ENCODE measurements at places on chromosomes 12 and 14.
A peak's percentile ranks its signal among the peaks of the same experiment; 100 is the strongest.

GRCh38 chr12:60535363-60535762, 939.5 kb downstream of the SLC16A7 start:
- peak; percentile 68 for DNase-seq

GRCh38 chr12:42584651-42585111, 4.9 kb downstream of the PRICKLE1 start:
- DNase-seq: no peak

DNA sequence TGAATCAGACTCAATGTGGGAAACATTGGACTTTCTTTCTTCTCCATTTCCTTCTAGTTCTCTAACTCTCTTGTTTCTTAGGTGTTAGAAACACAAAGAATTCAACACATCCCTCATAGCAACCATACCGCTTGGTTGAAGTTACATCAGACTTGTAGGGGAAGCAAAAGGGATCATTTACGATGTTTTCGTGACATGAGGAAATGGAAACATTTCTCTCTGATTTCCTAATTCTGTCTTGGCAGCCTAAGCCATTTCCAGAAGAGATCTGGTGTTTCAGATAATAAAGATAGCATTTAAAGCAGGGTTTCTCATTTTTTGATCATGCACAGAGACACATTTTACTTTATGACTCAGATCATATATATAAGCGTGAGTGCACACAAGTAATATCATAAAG, 202.0 kb downstream of the TMEM132C start:
- no peak for DNase-seq

DNA sequence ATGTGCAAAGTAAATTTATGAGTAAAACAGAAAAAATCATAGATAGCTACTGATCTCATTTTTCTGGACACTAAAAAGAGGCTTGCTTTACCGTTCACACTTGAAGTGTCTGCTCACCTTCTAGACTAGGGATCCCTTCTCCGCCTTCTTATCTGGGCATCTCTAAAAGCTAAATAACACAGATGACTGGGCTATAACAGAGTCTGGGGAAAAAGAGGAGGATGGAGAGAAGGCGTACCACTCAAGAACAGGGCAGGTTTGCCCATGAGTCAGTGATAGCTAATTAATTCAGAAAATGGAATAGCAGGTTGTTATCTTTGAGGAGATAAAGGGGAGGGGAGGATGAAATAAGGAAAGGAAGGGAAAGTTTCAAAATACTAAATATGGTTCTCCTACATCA, 185.3 kb downstream of the MED13L start:
- no peak for DNase-seq

- no peak for DNase-seq
These were observed 124.4 kb downstream of the KIF26A start for GRCh38 chr14:104262515-104263514.

DNA sequence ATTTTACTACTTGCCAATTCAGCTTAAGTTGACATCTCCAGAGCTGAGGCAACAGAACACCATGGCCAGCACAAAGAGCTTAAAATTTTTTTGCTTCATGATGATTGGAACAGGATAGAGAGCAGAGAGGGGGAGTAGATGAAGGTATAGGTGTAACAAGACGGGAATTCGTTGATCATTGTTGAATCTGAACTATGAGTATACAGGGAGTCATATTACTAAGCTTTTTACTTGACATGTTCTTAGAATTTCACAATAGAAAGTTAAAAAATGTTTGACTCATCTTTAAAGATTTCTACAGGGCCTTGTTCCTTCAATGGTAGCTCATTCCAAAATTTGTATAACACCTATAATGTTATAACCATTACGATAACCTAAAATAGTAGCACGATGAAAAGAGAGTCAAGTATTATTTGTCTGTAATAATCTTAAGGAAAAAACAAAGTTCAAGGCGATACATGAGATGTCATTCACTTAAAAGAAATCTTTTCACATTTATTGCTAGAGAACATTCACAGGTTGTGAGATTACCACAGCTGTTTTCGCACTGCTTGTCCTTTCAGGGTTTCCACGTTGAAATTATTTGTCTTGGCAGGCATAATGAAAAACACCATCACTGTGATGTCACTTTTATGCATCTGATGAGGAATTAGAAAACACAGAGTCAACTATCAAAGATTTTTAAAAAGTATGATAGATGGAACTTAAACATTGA, 33.9 kb downstream of the SPX start:
- DNase-seq: no peak

GRCh38 chr12:1865284-1865866, 45.0 kb downstream of the LRTM2 start:
- no peak for DNase-seq

DNA sequence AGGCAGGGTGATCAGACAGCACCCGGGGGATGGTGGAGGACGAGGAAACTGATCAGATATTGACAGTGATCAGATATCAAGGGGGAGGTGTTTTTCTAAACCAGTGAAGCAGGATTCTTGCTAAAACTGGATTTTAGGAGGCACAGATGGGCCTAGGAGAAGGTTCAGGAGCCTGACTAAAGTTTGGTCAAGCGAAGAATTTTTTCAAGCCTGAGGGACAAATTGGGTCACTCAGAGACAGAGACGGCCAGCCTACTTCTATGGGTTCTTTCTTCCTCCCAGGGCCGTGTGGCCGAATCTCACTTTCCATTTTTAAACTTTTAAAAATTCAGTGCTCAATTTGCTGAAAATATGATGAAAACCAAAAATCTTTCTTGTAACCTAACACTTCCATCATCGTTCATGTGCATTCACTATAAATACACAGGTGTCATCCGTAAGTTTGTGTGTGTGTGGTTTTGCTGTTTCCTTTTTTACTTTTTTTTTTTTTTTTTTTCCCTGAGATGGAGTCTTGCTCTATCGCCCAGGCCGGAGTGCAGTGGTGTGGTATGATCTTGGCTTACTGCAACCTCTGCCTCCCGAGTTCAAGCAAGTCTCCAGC, 68.5 kb downstream of the RIN3 start:
- DNase-seq: no peak

DNA sequence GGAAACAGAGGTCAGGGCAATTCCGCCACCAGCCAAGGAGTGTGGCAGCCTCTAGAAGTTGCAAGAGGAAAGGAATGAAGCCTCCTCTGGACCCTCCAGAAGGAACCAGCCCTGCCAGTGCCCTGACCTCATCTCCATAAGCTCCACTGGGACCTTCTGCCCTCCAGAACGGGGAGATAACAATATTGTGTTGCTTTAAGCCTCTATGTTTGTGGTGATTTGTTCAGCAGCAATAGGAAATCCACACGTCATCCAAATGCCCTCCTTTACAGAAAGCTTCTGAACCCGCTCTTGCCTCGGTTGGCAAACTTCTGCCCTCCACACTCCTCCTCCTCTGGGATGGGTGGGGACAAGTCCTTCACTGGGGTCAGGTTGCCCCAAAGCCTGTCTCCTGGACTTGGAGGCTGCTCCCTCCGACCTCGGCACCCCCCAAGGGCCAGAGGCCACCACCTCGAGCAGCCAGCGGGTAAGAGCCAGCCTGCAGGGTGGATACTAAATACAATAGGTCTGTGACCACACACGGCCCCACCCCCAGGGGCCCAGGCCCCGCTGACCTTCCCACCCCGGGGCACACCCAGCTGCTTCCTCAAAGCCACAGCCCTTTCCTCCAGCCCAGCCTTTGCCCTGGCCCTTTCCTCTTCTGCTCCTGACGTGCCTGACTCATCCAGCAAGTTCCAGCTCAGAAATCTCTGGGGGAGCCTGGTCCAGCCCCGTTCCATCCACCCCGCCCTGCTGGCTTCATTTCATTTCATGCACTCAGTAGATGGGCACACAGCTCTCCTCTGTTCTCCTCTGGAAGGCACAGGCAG, 58.7 kb upstream of the NCOR2 start:
- peak; percentile 82 for DNase-seq

- DNase-seq: no peak
These were observed 532.5 kb downstream of the VRK1 start for GRCh38 chr14:97329701-97330100.

All from fibroblast of the conjunctiva (primary cell).